ENCODE measurements at places on chromosomes 16 and 17.

DNA sequence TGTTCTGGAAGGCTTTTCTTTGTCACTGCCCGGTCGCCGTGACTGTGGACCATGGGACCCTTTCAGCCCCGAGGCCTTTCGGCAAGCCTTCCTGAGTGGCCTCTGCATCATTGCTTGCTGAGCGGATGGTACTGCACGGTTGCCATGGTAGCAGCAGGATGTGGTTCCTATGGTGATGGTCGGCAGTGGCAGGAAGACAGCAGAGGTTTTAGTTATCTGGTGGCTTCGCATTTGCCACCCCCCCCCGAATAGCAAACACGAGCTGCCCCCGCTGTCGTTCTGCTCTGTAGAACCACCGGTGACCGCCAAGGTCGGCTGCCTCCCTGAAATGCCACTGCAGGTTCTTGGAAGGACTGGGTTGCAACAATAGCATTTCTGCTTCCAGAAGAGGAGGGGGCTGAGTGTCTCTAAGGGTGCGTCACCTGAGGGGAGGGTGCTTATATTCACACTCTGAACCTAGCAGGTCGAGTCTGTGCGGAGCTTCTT is 76.6 kb downstream of the CMIP start:
- DNase-seq, result no peak

DNA sequence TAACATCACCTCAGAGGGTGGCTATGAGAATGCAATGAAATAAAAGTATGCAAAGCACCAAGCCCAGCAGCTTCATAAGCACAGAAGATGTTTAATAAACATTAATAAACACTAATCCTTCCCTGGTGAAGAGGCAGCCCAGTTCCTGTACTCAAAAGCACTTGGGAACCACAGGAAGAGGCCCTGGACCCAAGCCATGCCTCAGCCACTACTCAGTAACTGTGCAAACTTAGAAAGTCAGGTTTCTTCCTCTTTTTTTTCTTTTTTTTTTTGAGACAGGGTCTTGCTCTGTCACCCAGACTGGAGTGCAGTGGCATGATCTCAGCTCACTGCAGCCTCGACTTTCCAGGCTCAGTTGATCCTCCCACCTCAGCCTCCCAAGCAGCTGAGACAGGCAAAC is 5.3 kb downstream of the ARHGAP17 start:
- DNase-seq, result no peak

GRCh38 chr17:64546716-64547115 is 39.9 kb downstream of the CEP95 start:
- DNase-seq, result no peak

- DNase-seq, result no peak
Observed at GRCh38 chr17:71145486-71145885, 975.3 kb upstream of the SOX9 start.

GRCh38 chr17:48505788-48506187 is 25.0 kb downstream of the HOXB1 start:
- DNase-seq, result no peak

DNA sequence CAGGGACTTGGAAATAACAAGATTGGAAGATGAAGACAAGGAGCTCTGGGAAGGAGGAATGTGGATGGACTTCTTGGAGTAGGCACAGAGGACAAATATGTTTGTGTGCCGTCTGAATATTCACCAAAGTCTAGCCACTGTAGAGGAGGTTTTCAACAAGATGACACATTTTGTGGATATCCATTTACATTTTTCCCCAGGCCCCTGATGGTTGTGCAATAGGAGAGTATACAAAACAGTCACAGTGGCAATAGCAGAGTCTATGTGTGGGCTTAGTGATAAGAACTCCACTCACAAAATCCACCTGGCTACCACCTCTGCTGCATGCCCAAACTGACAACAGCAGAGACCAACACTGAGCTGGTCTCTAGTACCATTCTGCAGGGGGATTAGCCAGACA is 32.6 kb upstream of the RPL38 start:
- DNase-seq, result no peak

DNA sequence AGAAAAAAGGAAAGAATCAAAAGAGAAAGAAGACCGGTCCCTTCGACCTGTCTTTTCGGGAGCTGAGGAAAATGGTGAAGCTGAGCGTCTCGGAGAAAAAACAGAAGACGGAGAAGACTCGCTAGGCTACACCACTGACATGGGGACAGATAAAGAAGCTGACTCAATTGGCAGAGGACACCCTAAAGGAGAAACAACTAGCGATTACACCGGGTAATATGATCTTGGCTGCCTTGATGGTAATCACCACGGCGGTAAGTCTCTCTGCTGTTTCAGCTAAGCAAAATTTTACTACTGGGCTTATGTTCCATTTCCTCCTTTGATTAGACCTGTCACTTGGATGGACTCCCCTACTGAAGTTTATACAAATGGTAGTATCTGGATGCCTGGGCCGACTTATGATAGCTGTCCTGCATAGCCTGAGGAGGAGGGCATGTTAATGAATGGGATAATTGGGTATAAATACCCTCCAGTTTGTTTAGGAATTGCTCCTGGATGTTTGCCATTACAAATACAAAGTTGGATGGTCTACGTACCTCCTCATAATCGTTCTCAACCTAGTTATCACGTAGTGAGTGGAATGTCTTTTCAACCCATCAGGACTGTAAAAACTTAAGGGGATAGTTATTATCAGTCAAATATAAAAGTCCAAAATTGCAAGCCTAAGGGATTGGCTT is 24.1 kb downstream of the ALOX15B start:
- DNase-seq, result no peak

GRCh38 chr17:73719588-73720071 is 75.4 kb upstream of the SDK2 start:
- DNase-seq, result no peak

GRCh38 chr17:63463771-63464170 is 13.1 kb upstream of the ACE start:
- peak; percentile 2 for DNase-seq
